ENCODE measurements at places on chromosomes 12 and 14. TPM values are rescaled to one million over a fixed set of nuclear protein-coding genes. Genes with fewer than 3 reads are reported as not detected.

- no peak for DNase-seq
Measured at GRCh38 chr12:90922145-90922627, 32.8 kb downstream of the CCER1 start.

GRCh38 chr14:76654573-76655108, 106.6 kb upstream of the VASH1 start:
- no peak for DNase-seq

DNA sequence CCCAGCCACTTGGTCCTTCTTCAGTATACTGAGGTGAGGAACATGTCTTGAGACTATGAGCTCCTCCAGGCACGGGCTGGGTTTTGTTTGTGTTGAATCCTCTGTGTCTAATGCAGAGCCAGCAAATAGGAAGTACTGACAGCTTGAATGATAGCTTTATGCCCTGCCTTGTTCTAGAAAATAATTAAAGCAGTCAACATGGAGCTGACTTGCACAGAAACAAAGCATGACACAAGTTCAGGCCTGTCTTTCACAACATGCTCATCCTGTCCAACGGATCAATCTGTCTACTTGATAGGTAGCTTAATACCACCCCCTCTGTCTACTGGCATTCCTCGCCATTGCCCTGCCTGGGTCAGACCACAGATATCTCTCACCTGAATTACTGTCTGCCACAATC, 140.9 kb downstream of the ESRRB start:
- no peak for DNase-seq

GRCh38 chr14:76827696-76828296, 1.6 kb downstream of the LRRC74A start:
- DNase-seq, result no peak

DNA sequence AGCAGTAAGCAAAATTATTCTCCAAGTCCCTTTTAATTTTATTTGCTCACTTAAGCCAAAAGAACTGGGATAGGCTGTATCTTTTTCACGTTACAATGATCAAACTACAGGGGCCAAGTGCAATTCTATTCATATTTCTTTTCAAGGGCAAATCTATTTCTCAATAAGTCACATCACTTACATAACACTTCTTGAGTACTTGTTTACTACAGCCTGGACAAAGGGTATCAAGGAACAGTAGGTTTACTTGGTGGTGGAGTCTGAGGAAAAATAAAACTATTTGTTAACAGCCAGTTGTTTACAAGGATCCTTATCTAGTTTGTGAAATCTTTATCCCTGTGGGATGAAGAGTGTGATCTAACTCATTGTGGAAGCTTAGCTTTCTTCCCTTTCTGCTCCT, 72.1 kb downstream of the PDE3A start:
- DNase-seq, result no peak

- no peak for DNase-seq
Measured at GRCh38 chr12:76519538-76519937, 40.0 kb downstream of the OSBPL8 start.

DNA sequence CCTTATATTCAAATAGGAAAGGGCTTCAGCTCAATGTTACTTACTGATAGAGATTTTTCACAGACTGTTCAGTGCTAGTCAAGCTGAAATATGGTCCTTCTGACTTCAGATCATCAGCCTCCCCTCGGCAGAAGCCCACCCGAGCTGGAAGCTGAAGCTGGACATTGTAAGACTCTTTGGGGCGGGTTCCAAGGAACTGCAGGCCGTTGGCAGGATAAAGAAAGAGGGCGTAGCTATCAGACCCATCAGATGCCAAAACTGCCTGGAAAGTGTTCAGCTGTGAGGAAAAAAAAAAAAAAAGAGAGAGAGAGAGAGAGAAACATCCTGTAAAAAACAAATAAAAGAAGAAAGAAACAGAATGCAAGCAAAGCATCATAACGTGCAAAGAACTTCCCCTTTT, 8.8 kb downstream of the NID2 start:
- no peak for DNase-seq

DNA sequence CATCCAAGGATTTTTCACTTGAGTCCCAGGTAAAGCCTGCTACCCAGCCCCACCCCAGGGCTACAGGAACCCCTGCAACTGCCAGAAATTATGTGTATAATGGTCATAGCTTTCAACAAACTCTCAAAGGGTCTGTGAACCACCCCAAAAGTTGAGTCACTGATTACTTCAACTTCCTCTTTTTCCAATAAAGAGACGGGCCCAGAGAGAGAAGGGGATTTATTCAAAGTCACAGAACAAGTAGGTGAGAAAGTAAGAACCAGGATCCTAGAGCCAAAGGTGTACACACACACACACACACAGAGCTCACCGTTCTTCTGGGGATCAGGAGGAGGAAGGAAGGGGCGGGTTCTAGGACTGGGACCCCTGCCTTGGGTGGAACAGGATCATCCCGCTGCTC, 4.8 kb upstream of the ITPK1 start:
- no peak for DNase-seq

- no peak for DNase-seq
Measured at GRCh38 chr12:69388371-69388770, 28.8 kb downstream of the YEATS4 start.

DNA sequence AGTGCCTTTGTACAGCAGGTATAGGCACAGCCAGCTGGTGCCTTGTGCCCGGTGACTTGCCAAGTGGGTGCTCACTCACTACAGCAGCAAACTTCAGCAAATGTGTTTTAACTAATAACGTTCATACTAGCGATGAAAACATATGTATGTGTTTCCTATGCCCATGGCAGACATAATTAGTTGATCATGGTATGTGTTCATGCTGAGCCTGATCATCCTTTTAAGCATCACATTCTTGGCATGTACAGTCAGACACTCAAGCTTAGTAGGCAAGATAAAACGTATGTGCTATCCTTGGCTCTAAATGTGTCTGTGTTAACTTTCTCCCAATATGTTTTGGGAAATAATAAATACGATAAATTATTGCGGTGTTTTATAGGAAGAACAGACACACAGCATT, 55.6 kb downstream of the RASSF8 start:
- no peak for DNase-seq

- DNase-seq, result peak; percentile 13
Measured at GRCh38 chr14:50521912-50522341, 10.4 kb downstream of the MAP4K5 start.

DNA sequence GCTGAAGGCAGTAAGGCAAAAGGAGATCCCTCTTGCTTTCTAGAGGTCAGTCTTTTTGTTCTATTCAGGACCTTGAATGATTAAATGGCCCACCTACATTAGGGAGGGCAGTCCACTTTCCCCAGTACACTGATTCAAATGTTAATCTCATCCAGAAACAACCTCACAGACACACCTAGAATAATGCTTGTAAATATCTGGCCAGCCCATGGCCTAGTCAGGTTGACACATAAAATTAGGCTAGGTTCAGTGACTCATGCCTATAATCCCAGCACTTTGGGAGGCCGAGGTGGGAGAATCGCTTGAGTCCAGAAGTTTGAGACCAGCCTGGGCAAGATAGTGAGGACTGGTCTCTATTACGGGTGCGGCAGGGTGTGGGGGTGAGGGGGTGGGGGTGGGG, 43.5 kb downstream of the MIPOL1 start:
- no peak for DNase-seq

DNA sequence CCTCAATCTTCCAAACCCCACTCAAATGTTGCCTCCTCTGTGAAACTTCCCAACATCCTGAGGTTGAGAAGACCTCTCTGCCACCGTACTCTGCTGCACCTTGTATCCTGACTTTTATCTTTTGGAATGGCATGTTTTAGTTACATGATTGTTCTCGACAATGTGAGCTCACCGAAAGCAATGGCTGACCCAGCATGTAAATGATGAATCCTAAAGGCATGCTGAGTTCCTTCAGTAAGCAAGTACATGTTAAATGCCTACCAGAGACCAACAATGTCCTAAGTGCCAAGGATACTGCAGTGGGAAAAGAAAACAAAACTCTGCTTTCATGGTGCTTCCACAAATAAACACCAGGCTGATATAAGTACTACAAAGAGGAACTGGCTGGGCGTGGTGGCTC, 13.7 kb downstream of the PPP1R13B start:
- no peak for DNase-seq

GRCh38 chr12:50914872-50915484, 37.4 kb upstream of the HIGD1C start:
- no peak for DNase-seq

- no peak for DNase-seq
Measured at GRCh38 chr12:96274331-96274730, 80.2 kb downstream of the ELK3 start.

DNA sequence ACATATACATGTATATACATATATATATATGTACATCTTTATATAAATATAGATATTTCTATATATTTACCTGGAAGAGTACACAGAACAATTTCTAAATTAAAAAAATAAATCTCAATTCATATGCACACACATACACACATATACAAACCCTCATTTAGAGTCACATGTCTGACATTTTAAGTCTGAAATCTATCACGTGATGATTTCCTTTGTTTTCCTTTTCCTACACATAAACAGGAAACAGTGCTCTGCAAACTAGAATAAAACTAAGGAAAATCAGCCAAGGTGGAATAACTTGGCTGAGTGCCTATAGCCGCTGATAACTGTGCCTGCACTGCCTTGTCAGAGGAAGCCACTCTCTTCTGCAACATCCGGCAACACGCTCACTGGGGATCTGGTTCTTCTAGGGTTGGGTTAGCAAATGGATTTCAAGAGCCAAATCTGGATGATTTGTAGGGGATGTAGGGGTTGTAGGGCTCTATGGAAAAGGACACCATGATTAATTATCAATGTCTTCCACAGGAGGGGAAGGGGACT, 480.7 kb downstream of the TMEM132D start:
- DNase-seq, result no peak

- DNase-seq, result no peak
Measured at GRCh38 chr12:122096591-122097149, 18.1 kb downstream of the MLXIP start.

DNA sequence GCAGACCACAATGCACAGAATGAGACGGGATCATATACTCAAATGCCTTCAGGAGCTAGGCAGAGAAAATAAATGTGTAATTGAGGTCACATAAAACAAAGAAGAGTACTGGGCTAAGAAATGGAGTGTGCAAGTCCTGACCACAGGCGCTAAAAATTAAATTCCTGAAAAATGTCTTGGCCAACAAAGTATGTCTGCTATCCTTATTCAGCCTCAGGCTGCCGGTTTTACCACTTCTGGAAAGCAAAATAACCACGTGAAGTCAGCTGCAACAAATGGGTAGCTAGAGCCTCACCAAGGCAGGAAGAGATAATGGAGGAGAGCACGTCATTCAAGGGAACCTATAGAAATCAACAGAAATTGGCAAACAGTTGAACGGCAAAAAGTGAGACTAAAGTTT, 3.1 kb downstream of the PYGL start:
- DNase-seq, result no peak

DNA sequence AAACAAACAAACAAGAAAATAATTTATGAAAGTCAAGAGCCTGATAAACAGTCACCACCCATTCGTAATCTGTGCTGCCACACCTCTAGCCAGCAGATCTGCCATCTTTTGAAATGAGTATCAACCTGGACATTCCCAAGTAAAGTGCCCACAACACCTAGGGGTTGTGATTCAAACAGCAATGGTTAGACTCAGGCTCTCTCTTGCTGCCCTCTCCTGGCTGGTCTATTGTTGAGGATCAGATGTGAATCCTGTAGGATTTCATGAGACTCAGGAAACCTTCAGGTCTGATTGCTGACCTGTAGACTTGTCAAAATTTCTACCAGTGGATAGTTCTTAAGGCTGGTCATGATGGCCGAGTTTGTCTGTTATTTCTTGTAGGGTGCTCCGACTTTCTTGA, 26.8 kb downstream of the DGLUCY start:
- no peak for DNase-seq

- DNase-seq, result no peak
Measured at GRCh38 chr12:131060011-131060703, 106.5 kb downstream of the ADGRD1 start.

- DNase-seq, result no peak
Measured at GRCh38 chr14:92610849-92611271, 97.3 kb downstream of the RIN3 start.

- DNase-seq, result no peak
Measured at GRCh38 chr12:65695113-65695865, 129.0 kb upstream of the HMGA2 start.

- no peak for DNase-seq
Measured at GRCh38 chr14:50874757-50875156, 2.9 kb downstream of the ABHD12B start.

DNA sequence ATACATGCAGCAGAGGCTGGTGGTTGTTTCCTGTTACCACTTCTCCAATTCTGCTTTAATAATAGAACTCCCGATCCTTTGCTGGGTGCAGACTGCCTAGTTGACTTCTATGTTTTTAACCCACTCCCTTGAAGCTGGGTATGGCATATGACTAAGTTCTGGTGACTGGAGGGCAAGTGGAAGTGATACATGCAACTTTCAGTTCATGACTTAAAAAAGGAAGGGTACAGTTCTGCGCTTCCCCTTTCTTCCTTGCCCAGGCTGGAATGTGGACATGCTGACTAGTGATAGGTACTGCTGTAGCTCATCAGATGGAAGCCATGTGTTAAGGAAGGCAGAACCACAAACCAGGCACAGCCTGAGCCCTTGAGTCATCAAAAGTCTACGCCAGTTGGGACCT, 2.4 kb upstream of the A2M start:
- no peak for DNase-seq

GRCh38 chr12:7479771-7480170, 23.8 kb downstream of the CD163 start:
- DNase-seq, result no peak

GRCh38 chr14:103071544-103072251, 12.3 kb upstream of the LBHD2 start:
- DNase-seq, result no peak

GRCh38 chr14:93940437-93940836, 13.3 kb downstream of the FAM181A start:
- DNase-seq, result no peak

- no peak for DNase-seq
Measured at GRCh38 chr14:48430805-48431204, 755.4 kb upstream of the MDGA2 start.

- DNase-seq, result no peak
Measured at GRCh38 chr14:68891851-68892660, 87.0 kb downstream of the ACTN1 start.

- DNase-seq, result no peak
Measured at GRCh38 chr14:76904100-76904739, 78.0 kb downstream of the LRRC74A start.

FAM181A gene
- not detected for total RNA-seq

CCDC196 gene
- total RNA-seq, result not detected

TAS2R46 gene
- 0.71 TPM for total RNA-seq

ACVRL1 gene
- total RNA-seq, result not detected

ZFYVE26 gene
- 21.4 TPM for total RNA-seq

KLC1 gene
- 130 TPM for total RNA-seq

SMCO2 gene
- not detected for total RNA-seq

PZP gene
- not detected for total RNA-seq

COCH gene
- total RNA-seq, result 0.33 TPM

KRT83 gene
- not detected for total RNA-seq

CLEC2D gene
- 182 TPM for total RNA-seq

TOGARAM1 gene
- total RNA-seq, result 15.5 TPM

HOXC6 gene
- not detected for total RNA-seq

KRT79 gene
- total RNA-seq, result not detected

KCNC2 gene
- not detected for total RNA-seq

Data from CD8-positive, alpha-beta T cell (primary cell).